ENCODE measurements at places on chromosomes 2 and 18.

DNA sequence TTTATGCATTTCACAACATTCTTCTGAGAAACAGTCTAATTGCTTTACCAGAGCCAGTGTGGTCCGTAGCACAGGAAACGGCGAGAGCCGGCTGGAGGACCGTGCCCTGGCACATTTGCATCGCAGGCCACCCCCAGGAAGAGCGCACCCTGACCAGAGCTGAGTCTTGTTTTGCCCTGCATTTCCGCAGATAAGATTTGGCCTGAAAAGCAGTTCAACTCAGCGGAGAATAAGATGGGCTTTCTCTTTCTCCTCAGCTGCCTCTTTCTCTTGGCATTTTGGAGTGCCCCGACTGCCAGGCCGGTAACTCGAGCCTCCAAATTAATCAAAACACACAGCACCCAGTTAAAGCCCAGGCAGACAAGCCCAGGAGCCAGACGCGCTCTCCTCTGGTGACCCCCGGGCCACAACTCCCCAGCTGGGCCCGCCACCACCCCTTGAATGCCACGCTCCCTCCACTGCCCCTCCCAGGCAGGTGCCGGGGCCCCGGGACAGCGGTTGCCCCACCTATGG is 464 bp downstream of the COL4A4 start:
- DNase-seq = no peak

- no peak for DNase-seq
Measured at GRCh38 chr18:48123324-48123723, 192.9 kb upstream of the SMAD2 start.

DNA sequence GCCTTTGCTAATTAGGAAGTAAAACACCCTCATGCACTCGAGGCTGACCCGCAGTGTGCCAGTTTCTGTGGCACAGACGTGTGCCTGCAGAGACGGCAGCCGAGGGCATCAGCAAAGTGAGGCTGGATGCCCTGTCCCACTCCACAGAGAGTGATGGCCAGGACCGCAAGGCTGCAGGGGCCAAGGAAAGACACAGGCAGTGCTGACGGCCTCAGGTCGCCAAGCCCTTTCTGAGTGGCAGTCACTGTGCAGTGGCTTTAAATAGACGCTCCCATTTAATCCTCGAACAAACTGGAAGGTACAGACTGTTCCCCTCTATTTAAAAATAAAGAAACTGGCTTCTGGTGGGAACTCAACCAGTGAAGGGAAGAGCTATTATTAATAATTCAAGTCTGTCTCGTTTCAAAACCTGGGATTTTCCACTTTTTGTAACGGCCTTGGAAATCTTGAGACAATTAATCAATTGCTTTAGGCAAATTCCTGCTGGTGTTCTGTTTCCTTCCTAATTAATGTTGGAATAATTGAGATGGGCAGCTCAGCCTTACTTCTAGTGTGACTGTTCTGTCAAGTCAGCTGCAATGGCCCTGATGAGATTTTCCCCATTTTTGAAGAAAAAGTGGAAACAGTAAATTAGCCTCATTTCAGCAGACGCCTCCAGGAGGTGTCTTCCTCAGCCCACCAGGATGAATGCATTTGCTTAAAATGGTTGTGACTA is 644.6 kb upstream of the RAB6C start:
- no peak for DNase-seq

DNA sequence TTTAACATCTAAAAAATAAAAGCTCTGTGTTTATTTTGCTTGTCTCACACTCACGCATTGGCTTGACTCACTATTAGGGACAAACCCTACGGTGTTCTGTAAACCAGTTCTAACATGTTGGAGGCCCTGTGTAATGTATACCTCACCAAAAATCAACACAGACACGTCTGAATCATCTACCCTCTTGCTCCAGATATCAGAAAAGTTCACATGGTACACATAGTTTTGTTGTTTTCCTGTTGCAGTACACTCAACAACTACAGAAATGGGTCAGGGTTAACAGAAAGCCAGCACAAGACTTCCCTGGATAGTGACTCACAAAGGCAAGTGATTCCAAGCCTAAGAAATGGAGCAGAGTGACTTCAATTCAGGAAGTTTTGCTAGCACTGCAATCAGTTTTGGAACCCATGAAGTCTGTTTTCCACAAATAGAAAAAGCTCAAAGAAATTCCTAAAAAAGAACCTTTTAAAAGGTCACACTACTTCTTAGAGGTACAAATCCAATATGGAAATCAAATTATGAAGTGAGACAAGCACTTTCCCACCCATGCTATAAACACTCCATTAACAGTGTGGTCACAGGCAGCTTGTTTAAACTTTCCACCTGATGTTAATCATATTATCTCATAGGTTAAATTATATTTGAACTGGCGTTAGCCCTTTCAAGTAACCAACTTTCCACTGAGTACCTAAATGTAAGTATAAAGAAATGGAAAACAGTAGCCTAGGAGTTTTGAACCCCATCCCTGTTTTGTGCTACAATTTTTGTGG is 87.4 kb downstream of the GAREM1 start:
- DNase-seq = no peak

DNA sequence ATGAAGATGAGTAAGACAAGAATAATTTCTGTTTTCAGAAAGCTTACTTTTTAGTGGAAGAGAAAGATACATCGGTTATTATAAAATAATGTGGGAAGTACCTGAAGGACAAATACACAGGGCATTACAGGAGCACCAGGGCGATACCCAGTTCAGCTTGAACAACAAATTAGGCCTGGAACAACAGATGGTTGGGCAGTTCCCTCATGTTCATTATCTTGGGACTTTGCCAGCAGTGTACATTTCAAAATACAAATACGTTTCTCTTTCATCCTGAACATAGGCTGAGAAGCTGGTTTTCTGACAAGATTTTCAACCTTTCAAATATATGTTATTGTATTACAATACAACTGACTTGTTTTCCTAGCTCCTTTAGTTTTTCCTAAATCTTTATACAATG is 79.6 kb downstream of the TGIF1 start:
- DNase-seq = no peak

DNA sequence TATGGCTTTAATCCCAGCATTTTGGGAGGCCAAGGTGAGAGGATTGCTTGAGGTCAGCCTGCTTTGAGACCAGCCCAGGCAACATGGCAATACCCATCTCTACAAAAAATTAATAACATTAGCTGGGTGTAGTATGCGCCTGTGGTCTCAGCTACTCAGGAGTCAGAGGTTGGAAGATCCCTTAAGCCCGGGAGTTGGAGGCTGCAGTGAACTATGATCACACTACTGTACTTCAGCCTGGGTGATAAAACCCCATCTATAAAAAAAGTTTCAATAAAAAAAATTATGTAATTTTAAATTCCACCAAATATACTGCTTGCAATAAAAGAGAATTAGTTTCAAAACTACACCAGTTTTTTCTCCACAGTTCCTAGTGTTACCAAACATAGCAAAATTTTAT is 23.3 kb upstream of the CACNB4 start:
- no peak for DNase-seq

DNA sequence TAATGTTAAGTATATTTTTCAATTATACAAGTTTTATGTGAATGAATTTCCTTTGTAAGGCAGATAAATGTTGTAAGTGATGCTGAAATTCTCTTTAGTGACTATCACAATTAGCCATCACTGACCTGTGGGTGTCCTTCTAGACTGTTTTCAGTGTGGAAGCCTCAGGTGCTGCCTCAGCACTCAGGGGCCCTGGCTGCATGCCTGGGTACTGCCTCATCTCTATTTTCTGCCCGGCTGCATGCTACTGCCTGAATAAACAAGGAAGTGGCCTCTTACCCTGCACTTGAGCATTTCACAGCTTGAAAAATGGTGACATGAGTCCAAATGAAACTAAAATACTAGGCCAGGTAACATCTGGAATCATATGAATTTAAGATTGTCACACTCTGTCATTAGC is 787.6 kb upstream of the SALL3 start:
- no peak for DNase-seq

- no peak for DNase-seq
Measured at GRCh38 chr2:74822771-74823566, 11.0 kb upstream of the HK2 start.

DNA sequence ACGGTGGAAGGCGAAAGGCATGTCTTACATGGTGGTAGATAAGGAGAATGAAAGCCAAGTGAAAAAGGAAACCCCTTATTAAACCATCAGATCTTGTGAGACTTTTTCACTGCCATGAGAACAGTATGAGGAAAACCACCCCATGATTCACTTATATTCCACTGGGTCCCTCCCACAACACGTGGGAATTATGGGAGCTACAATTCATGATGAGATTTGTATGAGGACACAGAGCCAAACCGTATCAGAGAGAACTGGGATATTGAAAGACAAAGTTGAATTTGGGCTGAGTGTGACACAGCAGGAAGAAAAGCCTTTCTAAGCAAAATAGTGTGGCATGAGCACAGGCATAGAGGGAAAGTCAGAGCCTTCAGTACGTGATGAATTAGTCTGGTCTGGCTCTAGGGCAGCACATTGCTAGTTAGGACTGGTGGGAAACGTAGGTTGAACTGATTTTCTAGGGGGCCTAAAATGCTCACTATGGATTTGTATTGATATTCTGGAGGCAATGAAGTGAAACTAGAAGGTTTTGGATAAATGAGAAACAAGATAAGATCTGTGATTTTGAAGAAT is 84.8 kb upstream of the RND3 start:
- no peak for DNase-seq

DNA sequence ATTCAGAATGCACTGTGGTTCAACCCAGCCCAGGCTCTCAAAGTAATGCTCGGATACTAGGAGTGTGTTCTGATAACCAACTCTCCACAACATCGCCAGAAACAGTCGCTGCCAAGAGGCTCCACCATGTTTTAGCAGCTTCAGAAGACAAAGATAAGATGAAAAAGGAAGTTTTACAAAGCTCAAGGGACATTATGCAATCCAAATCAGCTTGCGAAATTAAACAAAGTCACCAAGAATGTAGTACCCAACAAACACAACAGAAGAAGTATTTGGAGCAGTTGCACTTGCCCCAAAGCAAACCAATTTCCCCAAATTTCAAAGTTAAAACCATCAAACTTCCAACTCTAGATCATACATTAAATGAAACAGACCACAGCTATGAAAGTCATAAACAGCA is 360.9 kb downstream of the XIRP2 start:
- DNase-seq = no peak

DNA sequence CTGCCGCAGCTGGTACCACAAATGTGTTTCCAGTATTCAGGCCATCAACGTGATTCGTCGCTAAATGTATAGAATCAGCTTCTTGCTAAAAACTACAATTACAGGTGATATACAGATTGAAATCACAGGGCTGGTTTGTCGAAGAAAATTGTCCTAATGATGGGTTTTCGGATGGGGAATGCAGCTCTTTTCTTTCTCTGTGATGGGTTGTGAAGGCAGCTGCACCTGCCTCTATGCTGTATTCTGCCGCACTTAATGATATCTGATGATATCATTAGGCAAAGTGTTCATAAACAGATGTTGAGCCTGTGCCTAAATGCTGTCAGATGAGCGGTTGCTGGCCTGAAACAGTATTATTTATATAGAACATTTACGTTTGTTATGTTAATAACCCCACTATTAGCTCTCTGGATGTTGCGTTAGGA is 218.1 kb downstream of the ARHGAP15 start:
- DNase-seq = no peak

GRCh38 chr2:72214429-72215143 is 66.9 kb upstream of the CYP26B1 start:
- no peak for DNase-seq

- no peak for DNase-seq
Measured at GRCh38 chr2:21228041-21228895, 104.5 kb downstream of the TDRD15 start.

DNA sequence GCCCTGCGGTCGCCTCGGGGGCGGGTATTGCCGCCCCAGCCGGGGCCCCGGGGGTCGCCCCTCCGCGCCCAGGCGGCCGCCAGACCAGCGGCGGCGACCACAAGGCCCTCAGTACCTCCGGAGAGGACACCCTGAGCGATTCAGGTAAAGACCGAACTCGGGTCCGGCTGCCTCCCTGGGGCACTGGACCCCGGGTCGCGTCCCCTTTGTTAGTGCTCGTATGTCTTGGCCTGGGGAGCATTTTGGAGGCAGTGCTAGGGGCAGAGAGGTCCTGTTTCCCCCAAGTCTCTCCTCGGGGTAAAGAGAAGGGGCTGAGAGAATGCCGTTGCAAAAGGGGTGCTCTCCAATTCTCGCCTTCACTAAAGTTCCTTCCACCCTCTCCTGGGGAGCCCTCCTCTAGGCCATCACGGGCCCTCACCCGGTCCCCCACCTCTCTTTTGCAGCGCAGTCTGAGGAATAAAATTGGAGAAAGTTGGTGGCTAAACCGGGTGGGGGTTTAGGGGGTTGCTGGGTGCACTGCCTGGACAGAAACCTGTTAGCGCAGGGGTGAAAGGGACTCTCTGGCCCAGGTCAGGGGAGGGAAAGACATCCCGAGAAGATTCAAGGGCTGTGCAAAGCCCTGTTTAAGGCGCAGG is 2.5 kb downstream of the MYCN start:
- DNase-seq = no peak

GRCh38 chr18:13239171-13239956 is 20.8 kb downstream of the LDLRAD4 start:
- no peak for DNase-seq

GRCh38 chr2:126934809-126935208 is 36.1 kb downstream of the TEX51 start:
- no peak for DNase-seq

- DNase-seq = no peak
Measured at GRCh38 chr18:8930990-8931616, 171.4 kb upstream of the NDUFV2 start.

GRCh38 chr2:6222296-6222695 is 530.1 kb downstream of the SOX11 start:
- DNase-seq = no peak

DNA sequence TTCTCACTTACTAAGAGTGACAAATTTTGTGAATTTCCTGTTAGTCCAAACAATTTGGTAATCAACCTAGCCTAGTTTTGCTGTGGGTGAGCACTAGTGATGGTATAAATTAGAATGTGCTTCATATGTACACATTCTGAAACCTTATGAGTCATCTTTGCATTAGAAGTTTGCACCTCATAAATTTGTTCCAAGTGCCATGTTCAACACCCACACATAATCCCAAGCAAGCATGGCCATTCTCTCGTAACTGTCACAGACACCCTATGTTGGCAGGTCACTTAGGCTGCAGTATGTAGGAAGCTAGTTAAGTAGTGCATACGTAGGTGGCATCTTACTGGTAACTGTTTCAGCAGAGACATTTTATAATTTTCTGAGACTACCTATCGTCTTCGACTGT is 46.9 kb downstream of the NAB1 start:
- no peak for DNase-seq

- DNase-seq = no peak
Measured at GRCh38 chr18:79766308-79766707, 31.4 kb upstream of the KCNG2 start.

DNA sequence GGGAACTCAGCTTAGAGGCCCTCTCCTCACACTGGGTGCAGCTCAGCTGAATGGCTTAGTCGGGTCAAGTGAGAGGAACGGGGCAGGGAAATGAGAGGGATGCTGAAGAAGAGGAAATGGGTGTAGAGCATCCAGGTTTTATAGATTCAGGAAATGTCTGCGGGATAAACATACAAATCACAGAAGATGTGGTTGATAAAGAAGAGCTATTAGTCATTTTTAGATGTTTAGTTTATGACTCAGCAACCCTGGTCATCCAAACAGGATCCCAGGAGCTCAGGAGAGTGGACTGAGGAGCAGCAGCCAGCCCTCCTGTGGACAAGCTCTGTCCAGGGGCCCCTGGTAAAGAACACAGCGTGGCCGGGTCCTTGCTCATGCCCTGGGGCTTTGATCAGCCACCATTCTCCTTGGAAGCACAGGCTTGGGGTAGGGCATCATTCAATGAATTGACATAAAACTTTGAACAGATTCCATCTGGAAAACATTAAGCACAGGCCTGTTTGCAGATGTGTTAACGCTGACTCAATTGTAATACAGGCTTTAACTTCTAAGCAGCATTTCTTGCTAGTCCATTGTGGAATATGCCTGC is 83.0 kb downstream of the NPAS2 start:
- DNase-seq = no peak
